Hair follicle dermal papilla cell (primary cell): ENCODE measurements at places on chromosomes 3 and 15. TPM values are rescaled to one million over a fixed set of nuclear protein-coding genes. Genes with fewer than 3 reads are reported as not detected.

The MYZAP gene
- total RNA-seq = not detected in 2 replicates

The CPNE9 gene
- total RNA-seq = not detected in 2 replicates

The CHD2 gene
- 78.3 and 95.7 TPM in 2 replicates for total RNA-seq

The KY gene
- 0.49 and 0.73 TPM in 2 replicates for total RNA-seq

The COL8A1 gene
- 36.4 and 726 TPM in 2 replicates for total RNA-seq

The GRK7 gene
- total RNA-seq = 0.12 TPM in 1 of 2 replicates, not detected in the other

The ITIH1 gene
- total RNA-seq = not detected in 2 replicates

The FBLN2 gene
- 493 and 624 TPM in 2 replicates for total RNA-seq

The GHSR gene
- total RNA-seq = not detected in 2 replicates
